ENCODE measurements at places on chromosomes 13 and 19.

- DNase-seq = peak; percentile 97
Observed at GRCh38 chr19:44746946-44747738, 1.4 kb upstream of the BCL3 start.

DNA sequence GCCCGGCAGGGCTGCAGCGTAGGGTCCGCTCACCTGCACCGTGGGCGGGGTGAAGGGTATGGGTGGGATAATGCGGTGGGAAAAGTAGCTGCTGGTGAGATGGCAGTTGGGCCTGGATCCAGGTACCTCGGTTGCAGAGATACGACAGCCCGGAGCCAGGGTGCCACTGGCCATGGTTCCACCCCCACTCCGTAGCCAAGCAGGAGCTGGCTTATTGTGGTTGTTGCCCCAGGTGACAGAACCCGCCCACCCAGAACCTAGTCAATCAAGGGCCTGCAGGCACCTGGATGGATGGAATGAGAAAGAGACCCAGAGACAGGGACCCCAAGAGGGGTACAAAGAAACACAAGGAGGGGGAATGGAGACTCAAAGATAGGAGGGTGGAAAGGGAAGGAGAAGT, 3.5 kb upstream of the LHB start:
- DNase-seq = no peak

DNA sequence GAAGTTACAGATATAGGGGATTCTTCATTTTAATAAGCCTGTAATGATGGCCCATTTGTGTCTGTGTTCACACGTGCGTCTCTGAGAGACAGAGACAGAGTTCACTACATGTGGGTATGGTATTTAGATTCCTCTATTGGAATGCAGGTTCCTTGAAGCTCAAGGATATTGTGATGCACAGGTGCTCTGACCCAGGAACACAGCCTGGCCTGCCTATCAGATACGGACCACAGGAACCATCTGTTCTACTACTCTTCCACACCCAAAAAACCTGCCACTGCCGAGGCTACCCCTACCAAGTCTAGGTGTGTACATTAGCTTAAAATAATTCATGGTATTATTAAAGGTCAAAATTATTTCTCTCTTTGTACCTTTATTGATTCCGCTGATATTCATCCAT, 289.2 kb downstream of the ATP8A2 start:
- no peak for DNase-seq

DNA sequence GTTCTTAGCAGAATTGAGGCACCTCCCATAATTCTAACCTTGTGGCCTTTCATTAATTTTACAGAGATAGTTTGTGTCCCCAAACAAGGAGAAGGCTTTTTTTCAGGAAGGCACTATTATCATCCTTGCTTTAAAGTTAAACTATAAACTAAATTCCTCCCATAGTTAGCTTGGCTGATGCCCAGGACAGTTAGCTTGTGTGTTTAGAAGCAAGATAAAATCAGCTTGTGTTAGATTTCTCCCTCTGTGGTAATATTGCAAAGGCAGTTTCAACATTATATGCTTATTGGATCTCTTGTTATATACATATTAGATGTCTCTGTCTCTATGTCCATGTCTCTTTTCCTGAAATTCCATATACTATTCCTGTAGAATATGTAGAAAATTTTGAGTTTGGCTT, 342.7 kb downstream of the TBC1D4 start:
- DNase-seq = no peak

DNA sequence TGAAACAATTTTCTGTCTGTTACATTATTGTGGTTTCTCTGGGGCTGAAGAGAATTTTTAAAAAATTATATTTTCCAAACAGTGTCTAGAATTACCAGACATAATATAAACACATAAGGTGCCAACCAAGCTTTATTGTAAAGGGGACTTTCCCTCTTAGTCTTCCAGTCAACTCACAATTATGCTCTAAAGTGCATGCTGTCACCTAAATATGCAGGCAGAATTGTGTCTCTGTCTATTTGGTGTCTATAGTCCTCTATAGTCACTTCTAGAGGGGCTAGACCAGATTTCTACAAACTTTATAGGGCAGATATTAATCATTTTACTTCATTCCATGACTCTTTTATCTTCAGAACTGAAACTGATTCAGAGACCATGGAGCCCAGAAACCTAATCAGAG, 12.8 kb downstream of the ZNF254 start:
- DNase-seq = no peak

GRCh38 chr13:97468331-97468730, 34.4 kb downstream of the RAP2A start:
- no peak for DNase-seq

- no peak for DNase-seq
Observed at GRCh38 chr13:113116871-113117271, 5.7 kb upstream of the F10 start.

DNA sequence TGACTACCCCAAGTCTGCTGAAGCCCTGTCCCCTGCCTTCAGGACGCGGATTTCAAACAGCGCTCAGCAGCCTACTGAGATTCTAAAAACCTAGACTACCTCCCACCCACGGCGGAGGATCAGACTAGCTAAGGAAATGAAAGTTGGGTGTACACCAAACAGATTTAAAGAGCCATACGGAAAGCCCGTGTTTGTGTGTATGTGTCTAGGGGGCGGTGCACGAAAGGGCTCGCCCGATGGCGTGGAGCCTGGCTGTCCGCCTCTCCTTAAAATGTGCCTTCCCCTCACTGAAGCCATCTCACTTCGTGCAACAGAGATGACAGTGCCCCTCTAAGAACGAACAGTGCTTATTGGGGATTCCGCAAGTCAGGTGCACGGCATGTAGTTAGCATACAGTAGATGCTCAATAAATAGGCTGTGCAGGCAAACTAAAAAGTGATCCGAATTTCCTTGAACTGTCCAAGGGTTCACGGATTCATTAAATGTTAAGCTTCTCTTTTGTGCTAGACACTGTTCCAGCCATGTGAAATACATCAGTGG, 639 bp downstream of the LENG1 start:
- DNase-seq = no peak

GRCh38 chr13:27556109-27556508, 64.2 kb downstream of the LNX2 start:
- no peak for DNase-seq

DNA sequence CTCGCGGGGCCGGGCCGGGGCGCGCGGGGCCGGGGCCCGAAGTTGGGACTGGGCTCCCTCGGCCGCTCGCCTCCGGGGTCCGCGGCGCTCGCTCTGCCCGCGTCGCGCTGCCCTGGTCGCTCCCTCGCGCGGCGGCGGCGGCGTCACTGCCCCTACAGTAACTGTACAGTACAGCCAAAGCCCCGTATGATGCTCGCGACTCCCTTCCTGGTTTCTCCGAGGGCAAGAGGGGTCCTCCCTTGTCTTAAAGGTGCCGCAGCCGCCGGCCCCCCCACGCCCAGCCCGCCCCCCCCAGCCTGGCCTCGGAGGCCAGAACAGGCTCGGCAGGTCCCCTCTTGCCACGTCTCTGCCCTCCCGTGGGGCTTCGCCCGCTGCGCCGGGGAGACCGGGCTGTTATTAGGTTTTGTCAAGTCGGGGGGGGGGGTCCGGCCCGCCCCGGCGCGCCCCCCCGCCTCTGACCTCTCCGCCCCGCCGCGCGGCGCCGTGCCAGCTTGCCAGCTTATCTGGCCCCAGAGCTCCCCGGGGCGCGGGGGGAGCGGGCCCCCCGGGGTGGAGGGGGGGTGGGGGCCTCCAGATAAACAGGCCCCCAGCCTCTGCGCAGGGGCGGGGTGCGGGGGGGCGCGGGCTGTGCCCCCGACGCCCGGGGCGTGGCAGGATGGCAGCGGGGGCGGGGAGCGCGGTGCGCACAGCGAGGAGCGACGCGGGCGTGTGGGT, at the start of gene ZBTB7A:
Gene ZBTB7A (minus strand): TSS at position 218 of the 714 bp plus-strand sequence. CDS start 11,667 bp downstream, outside the sequence.
- peak; percentile 93 for DNase-seq

- DNase-seq = no peak
Observed at GRCh38 chr13:94978516-94978915, 266.2 kb upstream of the SOX21 start.

- DNase-seq = no peak
Observed at GRCh38 chr13:25738342-25739196, 313.2 kb downstream of the SHISA2 start.

DNA sequence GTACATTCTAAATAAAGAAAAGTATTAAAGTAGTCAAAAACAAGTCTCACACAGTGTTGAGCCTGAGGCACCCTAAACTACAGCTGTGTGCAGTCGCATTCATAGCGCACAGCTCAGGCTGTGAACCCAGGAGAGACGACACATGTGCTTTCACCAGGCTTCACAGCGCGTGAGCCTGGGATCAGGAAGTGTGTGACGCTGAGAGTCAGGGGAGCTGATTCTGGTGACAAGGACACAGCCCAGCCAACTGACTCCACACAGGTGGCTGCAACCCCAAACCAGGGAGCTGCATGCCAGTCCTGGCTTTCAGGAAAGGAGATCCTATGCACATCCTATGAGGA, 41.6 kb downstream of the COL4A1 start:
- DNase-seq = no peak

DNA sequence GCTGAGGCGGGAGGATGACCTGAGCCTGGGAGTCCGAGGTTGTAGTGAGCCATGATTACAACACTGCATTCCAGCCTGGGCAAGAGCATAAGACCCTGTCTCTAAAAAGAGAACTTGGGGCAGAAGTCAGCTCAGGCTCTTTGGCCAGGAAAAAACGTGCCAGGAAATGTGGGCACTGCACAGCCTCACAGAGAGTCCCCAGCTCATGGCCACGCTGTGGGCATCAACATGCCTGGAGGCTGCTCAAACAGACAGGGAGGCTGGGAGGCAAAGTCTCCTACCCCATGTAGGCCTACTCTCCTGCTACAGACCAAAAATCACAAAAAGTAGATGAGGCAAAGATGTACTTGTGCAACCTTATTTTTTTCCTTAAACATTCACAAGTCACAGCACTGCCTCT, 49.4 kb downstream of the PEPD start:
- peak; percentile 15 for DNase-seq

DNA sequence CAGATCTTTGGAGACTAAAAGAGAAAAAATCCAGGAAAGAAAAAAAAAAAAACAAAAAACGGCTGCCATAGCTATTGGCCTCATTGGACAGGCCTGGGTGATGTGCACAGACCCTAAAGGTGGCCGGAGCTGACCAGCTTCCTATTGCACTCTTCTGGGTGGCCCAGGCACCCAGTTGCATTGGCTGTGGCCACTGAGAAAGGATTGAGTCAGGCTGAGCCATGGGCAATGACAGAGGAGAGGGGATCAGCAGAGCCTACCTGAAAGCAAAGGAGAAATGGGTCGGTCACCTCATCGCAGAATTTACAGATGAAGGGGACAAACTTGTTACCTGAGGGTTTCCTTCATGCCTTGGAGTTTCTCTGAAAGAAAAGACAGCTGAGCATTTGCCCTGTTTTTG, 17.3 kb downstream of the HMGB1 start:
- DNase-seq = no peak

DNA sequence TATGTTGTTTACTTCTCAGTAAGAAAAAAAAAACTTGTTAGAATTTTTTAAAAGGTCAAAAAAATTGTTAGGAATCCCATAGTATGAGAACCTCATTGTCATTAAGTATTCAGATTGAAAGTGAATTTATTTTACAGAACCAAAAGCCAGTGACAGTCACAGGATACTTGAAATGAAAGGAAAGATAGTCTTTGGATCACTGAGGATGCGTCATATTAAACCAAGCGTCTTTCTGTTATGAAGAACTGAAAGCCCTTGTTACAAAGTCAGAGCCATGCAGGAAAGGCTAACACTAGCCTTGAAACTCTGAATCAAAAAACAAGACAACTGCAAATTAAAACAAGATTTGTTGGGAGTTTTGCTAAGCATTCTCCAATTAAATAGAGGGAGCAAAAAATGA, 1348.0 kb upstream of the SLC10A2 start:
- no peak for DNase-seq

- no peak for DNase-seq
Observed at GRCh38 chr19:29927944-29928625, 14.0 kb upstream of the URI1 start.

GRCh38 chr13:73449252-73449651, 390.4 kb downstream of the KLF5 start:
- DNase-seq = no peak

- DNase-seq = no peak
Observed at GRCh38 chr19:18366021-18366435, 19.9 kb upstream of the GDF15 start.

DNA sequence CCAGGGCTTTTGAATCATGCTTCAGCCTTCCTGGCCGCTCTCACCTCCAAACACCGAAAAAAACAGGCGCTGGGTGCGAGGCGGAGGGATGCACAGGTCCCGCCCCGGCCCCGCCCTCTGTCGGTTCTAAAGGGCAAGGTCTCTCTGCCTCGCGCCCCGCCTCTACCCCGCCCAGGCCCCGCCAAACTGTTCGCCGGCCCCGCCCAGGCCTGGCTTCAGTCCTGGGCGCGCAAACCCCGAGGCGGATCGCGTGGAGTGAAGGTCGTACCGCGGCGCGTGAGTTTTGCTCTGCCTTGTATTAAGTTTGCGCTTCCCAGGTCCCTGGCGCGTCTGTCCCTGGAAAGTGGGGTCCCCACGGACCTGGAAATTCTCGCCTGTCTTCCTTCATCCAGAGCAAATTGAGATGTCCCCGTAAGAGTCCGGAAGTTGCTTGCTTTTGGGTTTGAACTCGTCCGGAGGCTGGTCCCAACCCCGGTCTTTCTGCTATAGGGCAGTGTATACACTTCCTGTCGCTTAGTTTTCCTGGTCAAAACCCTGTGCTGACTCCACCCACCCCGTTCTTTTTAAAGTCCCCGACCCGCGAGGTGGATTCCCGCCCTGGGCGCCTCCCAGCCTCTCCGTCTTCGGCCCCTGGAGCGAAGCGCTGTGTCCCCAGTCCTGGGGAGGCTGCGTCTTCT, 8.4 kb downstream of the ZNF808 start:
- peak; percentile 97 for DNase-seq

GRCh38 chr19:37303591-37304171, 67.2 kb upstream of the ZNF527 start:
- peak; percentile 75 for DNase-seq

- DNase-seq = no peak
Observed at GRCh38 chr13:84430015-84430414, 547.7 kb upstream of the SLITRK1 start.

DNA sequence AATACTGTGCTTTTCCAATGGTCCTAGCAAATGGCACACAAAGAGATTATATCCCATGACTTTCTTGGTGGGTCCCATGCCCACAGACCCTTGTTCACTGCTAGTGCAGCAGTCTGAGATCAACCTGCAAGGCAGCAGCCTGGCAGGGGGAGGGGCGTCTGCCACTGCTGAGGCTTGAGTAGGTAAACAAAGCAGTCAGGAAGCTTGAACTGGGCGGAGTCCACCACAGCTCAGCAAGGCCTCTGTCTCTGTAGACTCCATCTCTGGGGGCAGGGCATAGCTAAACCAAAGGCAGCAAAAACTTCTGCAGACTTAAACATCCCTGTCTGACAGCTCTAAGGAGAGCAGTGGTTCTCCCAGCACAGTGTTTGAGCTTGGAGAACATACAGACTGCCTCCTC, 82.9 kb downstream of the ZNF737 start:
- no peak for DNase-seq

All from aorta (tissue), 5 donors.